ENCODE measurements at places on chromosomes 7 and 10. TPM values are rescaled to one million over a fixed set of nuclear protein-coding genes. Genes with fewer than 3 reads are reported as not detected.
A peak's percentile ranks its signal among the peaks of the same experiment; 100 is the strongest.

DNA sequence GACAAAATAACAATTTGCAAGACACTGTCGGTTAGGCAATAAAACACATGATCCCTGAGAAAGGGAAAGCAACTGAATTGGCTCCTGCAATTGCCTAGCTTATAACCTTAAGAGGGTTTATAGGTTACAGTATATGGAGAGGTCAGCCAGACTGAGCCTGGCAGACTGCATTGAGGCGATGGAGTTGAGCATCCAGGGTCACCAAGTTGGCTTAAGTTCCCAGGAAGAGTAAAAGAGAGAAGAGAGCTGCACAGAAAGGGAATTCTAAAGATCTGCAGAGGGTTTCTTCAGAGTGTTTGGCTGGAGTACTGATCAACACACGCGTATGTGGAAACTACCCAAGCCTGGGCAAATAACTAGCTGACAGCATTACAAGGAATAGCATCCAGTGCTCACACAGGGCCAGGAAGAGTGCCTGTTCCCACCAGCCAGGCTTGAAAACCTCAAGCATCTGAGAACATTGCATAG is 11.2 kb downstream of the ANKMY2 start:
- DNase-seq, result peak; percentile 43

EIF3A gene
- 91.2 TPM for total RNA-seq

DNA sequence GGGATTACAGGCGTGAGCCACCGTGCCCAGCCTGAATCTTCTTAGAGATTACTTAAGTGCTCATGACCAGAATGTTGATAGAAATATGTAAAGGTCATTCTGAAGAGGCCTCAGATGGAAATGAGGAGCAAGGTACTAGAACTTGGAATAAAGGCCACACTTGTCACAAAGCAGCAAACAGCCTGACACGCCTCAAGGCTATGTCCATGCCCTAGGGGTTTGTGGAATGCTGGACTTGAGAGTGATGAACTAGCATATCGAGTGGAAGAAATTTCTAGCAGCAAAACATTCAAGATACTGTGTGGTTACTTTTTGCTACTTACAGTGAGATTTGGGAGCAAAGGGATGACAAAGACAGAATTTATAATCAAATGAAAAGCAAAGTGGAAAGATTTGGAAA is 39.0 kb downstream of the ZNF438 start:
- peak; percentile 61 for DNase-seq

POLR2J2 gene
- 7.6 TPM for total RNA-seq

- DNase-seq, result peak; percentile 48
These were observed 355.6 kb downstream of the RNLS start for GRCh38 chr10:88227342-88228018.

DNA sequence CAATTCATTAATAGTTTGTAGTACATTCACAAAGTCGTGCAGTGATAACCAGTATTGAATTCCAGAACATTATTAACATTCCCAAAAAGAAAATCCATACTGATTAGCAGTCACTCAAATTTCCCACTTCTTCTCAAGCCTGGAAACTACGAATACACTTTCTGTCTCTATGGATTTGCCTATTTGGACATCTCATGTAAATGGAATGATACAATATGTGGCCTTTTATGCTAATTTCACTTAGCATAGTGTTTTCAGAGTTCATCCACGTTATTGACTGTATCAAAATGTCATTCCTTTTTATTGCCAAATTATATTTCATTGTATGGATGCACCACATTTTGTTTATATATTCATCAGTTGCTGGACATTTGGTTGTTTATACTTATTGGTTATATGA is 78.8 kb downstream of the STK31 start:
- DNase-seq, result no peak

IFIT1 gene
- 15.3 TPM for total RNA-seq

GPR158 gene
- total RNA-seq, result 2.5 TPM

DNA sequence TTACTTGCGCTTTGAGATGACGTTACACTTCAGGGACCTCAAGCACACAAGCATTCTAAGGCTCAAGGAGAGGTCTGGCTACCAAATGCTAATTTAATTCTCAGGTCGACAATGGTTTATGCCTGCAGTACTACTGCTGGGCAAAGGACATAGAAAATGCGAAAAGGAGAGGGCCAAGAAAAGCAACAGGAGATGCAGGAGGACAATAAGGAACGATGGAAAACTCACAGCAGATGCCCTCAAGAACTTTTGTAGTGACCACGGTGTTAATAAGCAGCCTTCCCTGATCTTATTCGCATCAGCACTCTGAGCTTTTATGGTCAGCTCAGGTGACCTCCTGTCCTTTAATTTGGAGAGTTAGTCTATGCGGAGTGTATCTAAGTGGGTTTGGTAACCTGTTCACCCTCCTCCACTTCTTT is 146.3 kb downstream of the GPR85 start:
- DNase-seq, result no peak

GRCh38 chr7:131232768-131233167 is 94.9 kb upstream of the MKLN1 start:
- no peak for DNase-seq

GRCh38 chr7:33040803-33041516 is 21.6 kb downstream of the NT5C3A start:
- DNase-seq, result peak; percentile 64

CUBN gene
- total RNA-seq, result 11.0 TPM

DNA sequence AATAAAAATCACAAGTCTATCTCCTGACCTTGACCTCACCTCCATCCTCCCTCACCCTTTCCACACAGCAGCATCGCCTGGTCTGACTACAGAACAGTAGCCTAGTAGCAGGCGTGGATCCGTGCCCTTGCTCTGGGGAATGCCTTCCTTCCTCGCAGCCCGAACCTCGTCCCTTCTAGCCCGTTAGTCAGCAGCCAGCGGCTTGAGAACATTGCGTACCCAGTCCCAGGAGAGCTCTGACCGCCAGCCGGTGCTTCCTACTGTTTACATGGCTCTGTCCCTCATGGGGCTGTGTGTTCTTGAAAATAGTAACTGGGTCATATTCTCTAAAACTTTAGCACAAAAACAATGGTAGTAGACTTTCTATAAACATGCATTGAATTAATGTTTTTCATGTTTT is 682.7 kb upstream of the IGFBP3 start:
- DNase-seq, result peak; percentile 90

PILRA gene
- 18.0 TPM for total RNA-seq

DNA sequence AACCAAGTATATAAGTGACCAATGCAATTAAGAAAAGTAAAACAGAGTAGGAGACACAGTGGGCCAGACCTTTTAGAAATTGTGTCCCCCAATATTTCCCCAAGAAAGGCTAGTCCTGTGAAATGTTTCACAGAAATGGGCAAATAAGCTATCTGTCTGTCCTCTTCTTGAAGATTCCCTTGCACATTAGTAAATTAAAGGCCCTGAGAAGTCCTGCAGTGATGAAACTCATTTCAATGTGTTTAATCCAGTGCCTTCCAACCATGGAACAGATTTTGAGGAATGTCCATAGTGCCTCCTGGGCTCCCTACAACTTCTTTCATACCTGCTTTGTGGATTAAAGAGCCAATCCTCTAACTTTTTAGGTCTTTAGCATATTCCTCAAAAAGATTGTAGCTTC is 11.2 kb upstream of the EEPD1 start:
- DNase-seq, result no peak

- DNase-seq, result no peak
These were observed 3.3 kb downstream of the TSGA13 start for GRCh38 chr7:130683026-130683425.

GRCh38 chr10:51530541-51530940 is 168.9 kb downstream of the CSTF2T start:
- DNase-seq, result no peak

AKR1C2 gene
- total RNA-seq, result 5.8 TPM

DNA sequence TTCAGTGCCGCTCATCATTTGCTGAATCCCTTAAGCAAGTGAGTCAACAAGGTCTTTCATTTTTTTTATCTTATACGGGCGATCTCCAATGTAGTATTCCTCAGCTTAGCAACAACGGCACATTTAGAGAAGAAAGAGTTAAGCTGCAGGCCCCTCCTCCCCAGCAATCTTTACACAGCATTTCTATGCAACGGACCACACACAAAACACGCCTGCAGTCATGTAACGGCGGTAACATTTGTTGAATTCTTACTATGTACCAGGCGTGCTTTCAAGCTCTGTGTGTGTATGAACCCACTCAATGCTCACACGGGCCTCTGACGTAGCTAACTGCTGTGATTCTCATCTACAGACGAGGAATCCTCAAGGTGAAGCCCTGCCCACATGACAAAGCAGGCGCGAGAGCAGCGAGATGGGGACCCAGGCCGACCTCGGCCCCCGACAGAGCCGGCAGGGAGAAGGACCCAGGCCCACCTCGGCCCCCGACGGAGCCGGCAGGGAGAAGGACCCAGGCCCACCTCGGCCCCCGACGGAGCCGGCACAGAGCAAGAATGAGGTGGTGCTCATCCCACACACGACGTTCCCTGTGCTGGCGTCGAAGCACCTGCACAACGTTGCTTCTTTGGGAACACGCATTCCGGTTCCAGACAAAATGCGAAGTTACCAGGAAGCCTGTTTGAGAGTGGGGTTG is 240.7 kb downstream of the ZMYND11 start:
- no peak for DNase-seq

HACD1 gene
- 28.5 TPM for total RNA-seq

ATG9B gene
- 14.9 TPM for total RNA-seq

GALNT17 gene
- 39.1 TPM for total RNA-seq

DNA sequence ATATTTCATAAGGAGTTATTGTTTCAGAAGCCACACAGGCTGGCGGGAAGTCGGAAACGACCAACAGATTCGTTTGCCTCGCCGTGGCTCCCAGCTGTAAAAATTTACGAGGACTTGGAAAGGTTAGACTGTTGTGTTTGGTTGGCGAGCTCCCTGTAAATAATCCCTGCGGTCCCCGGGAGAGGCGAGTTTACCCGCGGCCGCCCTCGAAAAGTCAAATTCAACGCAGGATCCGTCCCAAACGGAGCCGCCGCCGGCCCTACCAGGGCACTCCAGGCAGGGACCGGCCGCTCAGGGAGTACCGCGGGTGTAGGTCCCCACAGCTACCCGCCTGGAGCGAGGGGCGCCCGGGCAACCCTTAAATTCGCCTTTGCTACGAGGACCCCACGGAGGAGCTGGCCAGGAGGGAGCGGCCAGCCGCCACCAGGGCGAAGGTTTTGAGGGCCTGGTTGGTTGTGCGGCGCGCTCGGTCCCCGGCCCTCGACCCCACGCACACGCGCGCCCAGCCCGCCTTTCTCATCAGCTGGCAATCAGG is 726 bp upstream of the HOXA9 start:
- DNase-seq, result no peak

GRCh38 chr10:133528845-133529575 is 1.8 kb downstream of the CYP2E1 start:
- peak; percentile 36 for DNase-seq

GRCh38 chr10:105592468-105592867 is 951.4 kb downstream of the SORCS3 start:
- DNase-seq, result no peak

DNA sequence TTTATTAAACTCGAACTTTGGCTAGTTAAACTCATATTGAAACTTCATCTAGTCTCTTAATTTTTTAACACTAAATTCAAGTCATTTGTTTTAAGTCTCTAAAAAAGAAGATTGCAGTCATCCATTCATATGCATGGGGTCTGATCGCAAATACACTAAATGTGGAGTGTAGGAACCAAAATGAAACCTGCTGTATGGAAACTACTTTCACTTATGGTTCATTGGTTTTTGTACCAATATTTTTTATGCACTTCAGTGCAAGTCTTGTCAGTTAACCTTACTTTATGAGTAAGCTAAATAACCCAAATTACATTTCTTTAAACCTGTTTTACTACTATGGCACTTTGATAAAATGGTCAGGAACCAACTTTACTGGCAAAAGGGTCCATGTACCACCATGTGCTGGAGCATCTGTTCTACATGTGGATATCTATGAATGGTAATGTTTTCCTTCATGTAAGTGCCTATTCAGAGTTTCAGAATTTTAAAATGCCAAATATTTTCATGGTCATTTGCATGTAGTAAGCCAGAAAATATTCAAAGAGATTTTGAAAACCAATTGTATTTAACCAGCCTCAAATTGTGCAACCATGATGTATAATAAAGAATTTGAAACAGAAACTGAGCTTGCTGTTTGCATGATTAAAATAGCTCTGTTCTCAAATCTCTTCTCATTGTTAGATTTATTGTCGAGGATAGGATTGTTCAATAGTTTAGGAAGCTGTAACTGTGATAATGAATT is 7.6 kb upstream of the SUPV3L1 start:
- DNase-seq, result no peak

NOS3 gene
- 25.0 TPM for total RNA-seq

DNA sequence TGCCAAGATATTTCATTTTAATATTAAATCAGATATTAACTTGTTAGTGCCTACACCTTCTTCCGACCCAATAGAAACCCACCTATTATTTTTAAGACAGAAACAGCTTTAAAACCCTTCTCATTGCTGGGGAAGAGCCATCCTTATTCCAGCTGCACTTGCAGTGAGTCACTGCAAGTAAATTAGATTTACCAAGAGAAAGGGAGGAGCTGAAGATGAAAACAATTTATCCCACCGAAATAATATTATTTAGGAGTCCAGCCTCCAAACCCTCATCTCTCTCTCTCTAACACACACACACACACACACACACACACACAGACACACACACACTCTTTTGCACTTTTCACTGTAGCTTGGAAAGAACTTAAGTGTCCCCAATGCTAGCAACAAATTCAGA is 26.9 kb downstream of the TWIST1 start:
- no peak for DNase-seq

GRCh38 chr7:133888061-133888930 is 238.8 kb upstream of the LRGUK start:
- no peak for DNase-seq

LANCL2 gene
- total RNA-seq, result 50.5 TPM

- DNase-seq, result no peak
These were observed 2.1 kb upstream of the NDUFB8 start for GRCh38 chr10:100531761-100532160.

DNA sequence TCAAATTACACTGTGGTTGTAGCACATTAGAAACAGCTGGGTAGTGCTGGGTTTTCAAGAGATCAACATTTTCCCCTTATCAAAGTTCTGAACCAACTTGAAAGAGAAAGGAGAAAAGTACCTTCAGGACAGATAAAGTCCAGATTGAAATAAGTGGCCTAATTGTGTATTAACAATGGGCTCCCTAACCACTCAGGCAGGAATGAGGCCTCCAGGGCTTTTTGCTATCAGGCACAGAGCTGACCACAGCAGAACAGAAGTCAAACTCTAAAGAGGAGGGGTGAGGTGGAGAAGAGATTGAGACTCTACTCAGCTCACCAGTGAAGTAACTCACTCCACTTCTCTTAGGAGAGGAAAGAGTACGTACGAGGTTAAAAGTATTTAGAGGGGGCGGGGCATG is 394.1 kb upstream of the PHF14 start:
- DNase-seq, result no peak

BLNK gene
- total RNA-seq, result 1.5 TPM

GRCh38 chr7:100400656-100401055 is 27.4 kb downstream of the PILRA start:
- DNase-seq, result no peak

GRCh38 chr7:108226816-108227299 is 96.7 kb upstream of the LAMB4 start:
- DNase-seq, result no peak

DNA sequence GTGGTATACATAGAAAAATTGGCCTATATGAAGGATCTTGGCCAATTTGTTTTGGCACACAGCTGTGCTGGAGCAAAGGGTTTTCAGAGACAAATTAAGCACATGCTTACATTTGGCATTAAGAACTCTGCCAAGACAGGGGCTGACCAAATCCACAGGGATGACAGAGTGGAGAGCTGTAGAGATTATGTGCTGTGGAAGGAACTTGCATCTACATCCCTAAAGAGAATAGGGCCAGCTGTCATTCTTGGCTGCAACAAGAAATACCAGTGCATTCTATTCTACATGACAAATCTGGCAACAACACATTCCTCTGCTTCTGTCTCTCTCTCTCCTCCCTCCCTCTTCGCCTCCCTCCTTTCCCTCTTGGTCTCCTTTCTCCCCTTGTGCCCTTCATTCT is 75.6 kb downstream of the POM121L12 start:
- DNase-seq, result no peak

Measured in testis (tissue), 5 donors.